ENCODE measurements at places on chromosomes 16 and 17. TPM values are rescaled to one million over a fixed set of nuclear protein-coding genes. Genes with fewer than 3 reads are reported as not detected.
A peak's percentile ranks its signal among the peaks of the same experiment; 100 is the strongest.

PGS1 gene
- 60.7 TPM for total RNA-seq

NECAB2 gene
- not detected for total RNA-seq

TNFRSF13B gene
- total RNA-seq = 4.5 TPM

PIRT gene
- not detected for total RNA-seq

SRL gene
- total RNA-seq = not detected

NPTX1 gene
- total RNA-seq = 0.28 TPM

SLC47A1 gene
- total RNA-seq = 0.10 TPM

KRTAP9-7 gene
- not detected for total RNA-seq

HIC1 gene
- 7.1 TPM for total RNA-seq

DNA sequence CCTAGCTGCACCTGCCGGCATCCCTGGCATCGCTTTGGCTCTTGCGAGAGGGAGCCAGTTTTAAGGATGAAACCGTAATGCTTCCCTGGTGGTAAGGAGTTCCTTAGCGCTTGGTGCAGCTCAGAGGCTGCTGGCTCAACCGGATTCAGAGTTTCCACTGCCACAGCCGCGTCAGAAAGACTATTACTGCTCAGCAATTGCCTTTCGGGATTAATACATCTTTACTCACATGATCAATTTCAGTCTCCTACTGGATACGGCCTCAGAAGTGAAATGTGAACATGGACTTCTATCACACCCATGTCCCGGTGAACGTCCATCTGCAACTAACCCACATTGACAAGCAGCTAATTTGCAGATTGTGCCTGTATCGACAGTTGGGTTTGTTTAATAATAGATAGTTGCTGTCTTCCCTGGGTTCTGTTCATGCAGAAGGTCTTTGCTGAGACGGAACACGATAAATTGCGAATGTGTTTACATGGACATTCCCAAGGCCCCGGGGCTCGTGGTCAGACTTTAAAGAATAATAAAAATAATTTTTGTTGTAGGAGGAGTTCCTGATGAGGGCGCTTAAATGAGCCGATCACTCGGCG lies 175.4 kb downstream of the ENGASE start:
- DNase-seq = no peak

DNA sequence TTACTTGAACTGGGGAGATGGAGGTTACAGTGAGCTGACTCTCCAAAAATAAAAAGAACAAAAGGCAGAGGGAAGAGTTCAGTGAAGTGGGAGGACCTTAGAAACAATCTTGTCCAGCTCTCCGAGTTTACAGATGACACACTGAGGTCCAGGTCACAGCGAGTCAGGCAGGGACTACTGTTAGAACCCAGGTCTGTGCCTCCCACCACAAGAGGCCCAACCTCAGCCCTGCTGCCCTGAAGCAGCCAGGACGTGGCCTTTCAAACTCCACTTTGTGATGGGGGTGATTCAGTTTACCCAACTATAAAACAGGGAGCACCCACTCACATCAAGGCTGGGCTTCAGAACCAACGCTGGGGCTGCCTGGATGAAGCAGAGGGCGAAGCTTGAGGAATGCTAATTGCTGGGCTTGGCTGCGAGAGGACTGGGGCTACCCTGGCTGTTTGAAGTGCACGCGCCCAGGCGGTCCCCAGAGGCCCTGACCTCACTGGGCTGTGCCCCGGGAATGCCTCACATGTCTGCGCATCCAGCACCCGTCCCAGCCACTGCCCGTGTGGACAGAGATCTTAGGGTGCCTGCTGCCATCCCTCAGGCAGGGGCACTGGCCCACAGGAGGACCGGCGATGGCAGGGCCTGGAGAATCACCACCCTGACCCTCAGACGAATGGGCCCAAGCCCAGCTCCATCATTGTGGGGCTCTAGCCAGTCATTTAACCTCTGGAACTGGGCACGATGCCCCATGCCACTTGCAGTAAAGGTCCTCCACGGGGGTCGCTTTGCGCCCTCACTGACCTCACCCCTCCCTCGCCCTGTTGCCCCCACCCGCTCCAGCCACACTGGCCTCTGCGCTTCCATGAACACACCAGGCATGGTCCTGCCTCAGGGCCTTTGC lies 11.4 kb downstream of the SLC5A10 start:
- DNase-seq = no peak

GRCh38 chr16:35391328-35391727 lies 1931.9 kb downstream of the TP53TG3F start:
- DNase-seq = no peak

- no peak for DNase-seq
Observed at GRCh38 chr16:89855986-89856385, 17.4 kb upstream of the TCF25 start.

- DNase-seq = peak; percentile 79
Observed at GRCh38 chr17:45098869-45099616, 33.3 kb downstream of the PLCD3 start.

Measured in T-cell (primary cell).